ENCODE measurements at places on chromosomes 11 and 22.

- no peak for DNase-seq
These were observed 619 bp downstream of the MSANTD2 start for GRCh38 chr11:124799348-124800225.

- no peak for DNase-seq
These were observed 27.5 kb downstream of the DHCR7 start for GRCh38 chr11:71420455-71421241.

- no peak for DNase-seq
These were observed at the start of gene MYO18B for GRCh38 chr22:25741692-25742626. Gene MYO18B (plus strand): TSS chr22:25742188. CDS start chr22:25761093, 18,905 bp downstream.

DNA sequence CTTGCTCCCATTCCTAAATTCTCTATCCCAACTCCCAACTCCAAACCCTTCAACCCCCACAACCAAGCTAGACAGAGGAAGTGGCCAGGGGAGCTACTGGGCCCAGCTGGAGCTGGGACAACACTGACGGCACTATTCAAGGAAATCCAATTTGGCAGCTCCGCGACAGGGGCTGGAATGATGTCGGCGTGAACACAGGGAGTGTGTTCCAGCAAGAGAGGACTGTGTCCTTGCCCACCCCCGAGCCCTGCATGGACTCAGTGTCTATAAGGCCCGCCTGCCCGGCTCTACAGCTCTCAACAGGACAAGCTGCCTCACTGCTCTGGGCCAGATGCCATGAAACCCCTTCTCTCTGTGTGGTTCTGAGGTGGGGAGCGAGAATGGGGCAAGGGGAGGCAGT is 11.3 kb downstream of the PCSK7 start:
- peak; percentile 23 for DNase-seq

DNA sequence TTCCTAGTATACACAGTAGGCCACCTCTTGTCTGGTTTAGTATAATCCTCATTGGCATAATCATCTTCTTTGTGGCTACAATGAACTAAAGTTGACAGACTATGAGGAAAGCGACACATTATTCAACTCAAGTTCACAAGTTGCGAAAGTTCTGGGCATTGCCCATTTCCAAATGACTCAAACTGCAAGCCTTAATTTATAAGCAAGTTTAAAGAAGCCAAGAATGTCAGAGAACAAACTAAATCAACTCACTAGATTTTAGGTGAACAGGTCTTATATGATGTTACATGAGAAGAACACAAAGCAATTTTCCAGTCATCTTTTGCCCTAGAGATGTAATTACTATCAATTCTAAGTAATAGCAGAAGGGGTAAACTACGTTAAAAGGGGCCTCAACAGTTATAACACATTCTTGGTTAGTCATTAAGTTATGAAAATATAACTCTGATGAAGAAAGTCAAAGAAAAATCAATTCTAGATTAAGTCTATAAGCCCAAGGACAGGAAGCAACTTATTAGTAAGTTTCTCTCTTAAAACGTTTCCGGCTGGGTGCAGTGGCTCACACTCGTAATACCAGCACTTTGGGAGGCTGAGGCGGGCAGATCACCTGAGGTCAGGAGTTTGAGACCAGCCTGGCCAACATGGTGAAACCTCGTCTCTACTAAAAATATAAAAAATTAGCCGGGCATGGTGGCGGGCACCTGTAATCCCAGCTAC is 21.5 kb downstream of the PICALM start:
- DNase-seq = no peak

All from omental fat pad (tissue), 4 donors.